GM06990 (cell line): ENCODE measurements at places on chromosomes 3 and 15.

DNA sequence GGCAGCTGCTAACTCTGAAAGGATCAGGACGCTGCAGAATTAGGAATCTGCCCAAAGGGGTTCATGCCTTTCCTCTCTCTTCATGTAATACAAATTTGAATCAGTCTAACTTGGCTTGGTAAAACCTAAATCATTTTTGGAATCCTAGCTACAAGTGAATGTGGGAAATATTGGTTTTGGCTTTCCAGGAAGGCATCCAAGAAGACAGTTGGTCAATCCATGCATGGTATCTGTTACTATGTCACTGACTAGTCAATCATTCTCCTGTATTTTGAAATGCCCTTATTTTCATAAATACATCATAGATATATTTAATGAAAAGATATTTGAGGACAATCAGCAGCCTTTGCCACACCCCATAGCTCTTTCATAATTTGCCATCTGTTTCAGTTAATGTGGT is 7.5 kb upstream of the PLS1 start:
- no peak for DNase-seq

DNA sequence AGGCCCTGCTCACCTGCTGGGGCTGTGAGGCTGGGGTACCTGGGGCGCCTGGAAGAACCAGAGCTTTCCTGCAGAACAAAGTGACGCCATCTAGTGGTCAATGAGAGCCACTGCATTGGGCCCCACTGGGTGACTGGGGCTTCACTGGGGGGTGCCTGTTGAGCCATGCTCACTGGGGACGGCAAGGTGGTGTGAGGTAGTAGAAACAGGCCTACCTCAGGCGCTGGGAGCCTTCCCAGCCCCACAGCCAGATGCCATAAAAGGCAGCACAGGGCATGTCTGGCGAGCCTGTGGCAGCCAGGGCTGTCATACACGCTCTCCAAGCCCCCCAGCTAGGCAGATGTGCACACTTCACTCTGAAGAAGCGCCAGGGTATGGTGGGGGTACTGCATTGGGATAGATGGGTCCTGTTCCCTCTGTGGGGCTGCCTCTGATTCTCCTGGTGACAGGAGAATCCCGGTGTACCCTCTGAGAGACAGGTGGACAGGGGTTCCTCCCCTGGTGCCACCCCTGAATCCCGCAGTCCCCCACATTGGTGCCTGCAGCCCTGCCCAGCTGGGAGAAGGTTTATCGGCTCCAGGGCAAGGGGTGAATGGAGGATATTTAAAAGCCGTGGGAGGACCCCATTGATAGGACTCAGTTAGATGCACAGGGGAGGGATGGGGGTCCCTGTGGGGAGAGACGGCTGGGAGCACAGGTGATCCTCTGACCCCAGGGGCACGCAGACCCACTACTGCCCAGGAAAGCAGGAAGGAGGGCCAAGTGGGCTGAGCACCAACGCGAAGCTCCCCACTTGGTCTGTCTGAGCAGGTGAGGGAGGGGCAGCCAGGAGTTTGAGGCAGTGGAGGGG is 178.8 kb downstream of the NSMCE3 start:
- DNase-seq, result no peak

GRCh38 chr15:82128401-82129148 is 82.8 kb upstream of the MEX3B start:
- DNase-seq, result peak; percentile 22

DNA sequence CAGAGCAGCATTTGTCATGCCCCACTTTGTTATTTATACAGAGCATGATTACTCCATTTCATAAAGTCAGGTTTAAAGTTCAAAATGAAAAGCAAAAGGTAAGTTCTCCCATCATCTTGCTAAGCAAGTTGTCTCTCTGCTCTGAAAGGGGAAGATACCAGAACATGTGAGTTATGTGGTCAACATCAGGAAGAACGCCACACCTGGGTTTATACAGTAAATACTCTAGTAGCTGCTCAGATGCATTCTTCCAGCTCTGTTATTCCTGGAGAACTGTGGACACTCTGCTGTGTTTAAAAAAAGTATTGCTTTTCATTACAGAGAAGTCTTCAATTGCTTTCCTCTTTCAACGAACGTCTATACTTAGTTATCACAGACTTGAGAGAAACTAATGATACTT is 145.7 kb downstream of the PLCL2 start:
- DNase-seq, result no peak

GRCh38 chr3:107117922-107118536 is 259.2 kb upstream of the CCDC54 start:
- DNase-seq, result no peak

GRCh38 chr15:38053776-38054175 is 119.3 kb downstream of the TMCO5A start:
- DNase-seq, result no peak

- no peak for DNase-seq
Measured at GRCh38 chr15:35566991-35567390, 21.0 kb upstream of the DPH6 start.

DNA sequence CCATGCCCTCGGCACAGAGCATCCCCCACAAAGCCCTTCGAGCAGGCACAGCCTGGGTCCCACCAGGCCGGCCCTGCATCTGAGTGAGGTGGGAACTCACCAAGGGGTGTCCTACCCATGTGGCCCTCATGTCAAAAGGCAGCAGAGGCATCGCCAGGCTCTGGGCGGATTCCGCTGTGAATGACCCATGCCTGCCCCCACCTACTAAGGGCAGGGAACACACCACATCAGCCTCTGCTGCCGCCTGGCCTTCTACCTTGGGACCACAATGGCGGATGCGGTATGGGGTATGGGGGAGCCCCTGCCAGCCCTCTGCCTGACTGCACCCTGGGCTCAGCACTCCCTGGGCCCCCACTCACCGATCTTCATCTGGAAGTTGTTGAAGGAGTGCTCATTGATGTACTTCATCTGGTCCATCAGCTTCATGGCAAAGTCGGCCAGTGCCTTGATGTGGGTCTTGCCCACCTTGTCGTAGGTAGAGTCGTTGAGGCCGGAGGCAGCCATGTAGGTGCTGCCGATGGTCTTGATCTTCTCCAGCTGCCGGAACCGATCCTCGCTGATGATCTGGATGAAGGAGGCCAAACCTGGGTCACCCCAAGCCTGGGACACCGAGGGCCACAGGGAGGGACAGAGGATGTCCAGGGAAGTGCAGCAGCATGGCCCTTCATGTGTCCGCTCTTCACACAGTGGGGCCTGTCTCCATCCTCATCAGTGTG is 87.8 kb downstream of the SEC22A start:
- DNase-seq, result no peak

GRCh38 chr3:183381179-183381578 is 47.2 kb downstream of the MCF2L2 start:
- no peak for DNase-seq

DNA sequence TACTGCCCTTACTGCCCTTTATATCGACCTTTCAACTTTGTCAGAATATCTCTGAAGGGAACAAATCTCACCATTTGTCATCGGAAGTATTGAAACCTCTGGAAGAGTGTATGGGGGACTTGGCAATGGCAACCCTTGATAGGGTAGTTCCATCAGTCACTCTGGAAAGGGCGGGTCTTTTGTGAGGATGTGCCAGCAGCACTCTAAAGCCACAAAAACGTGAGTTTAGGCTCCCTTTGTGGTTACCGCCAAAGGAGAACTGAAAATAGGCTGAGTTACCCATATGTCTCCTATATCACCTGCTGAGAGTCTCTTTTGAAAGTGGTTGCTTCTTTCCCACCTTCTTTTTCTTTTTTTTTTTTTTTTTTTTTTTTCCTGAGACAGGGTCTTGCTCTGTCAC is 296.8 kb upstream of the CHRM5 start:
- no peak for DNase-seq

DNA sequence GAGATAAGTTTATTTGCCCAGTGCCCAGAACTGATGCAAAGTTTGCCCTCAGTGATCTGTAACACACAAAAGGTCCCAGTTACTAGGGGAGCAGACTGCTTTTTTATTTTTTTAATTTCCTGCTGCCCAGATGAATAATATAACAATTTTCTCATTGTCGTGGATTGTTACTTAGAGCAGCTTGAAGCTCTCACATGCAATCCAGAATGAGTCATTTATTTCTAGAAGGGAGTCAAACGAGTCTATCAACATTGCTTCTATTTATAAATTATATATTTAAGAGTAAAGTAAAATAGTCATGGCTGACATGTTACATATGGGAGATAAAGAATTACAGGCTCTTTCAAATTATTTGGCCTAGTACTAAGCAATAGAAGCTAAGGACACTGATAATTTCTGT is 41.3 kb downstream of the MEIS2 start:
- DNase-seq, result no peak

- peak; percentile 22 for DNase-seq
Measured at GRCh38 chr3:195542316-195542697, 818 bp downstream of the PPP1R2 start.

GRCh38 chr3:39135170-39135805 is 18.1 kb downstream of the CSRNP1 start:
- DNase-seq, result no peak

- DNase-seq, result no peak
Measured at GRCh38 chr3:184004476-184004875, 13.2 kb downstream of the ABCC5 start.

DNA sequence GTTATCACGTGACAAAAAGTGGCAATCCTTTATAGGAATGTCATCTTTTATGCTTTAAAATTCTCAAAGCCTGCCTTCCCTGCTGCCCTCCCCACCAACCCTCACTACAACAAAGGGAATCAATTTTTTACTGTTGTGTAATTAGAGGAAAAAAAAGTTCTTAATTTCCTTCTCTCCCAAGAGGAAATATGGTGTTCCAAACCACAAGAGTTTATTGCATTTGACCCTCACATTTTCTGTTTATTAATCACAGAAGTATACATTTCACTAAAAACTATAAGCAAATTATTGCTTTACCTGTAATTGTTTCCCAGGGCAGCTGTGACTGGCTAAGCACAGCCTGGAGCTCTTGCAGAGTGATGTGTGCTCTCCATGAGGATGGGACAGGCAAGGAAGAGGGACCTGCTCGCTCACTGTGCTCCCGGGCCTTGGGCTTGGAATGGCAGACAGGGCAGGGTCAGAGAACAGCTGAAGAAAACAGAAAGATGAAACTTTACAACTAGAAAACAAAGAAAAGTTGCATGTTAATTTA is 31.3 kb upstream of the ATP10A start:
- DNase-seq, result no peak

DNA sequence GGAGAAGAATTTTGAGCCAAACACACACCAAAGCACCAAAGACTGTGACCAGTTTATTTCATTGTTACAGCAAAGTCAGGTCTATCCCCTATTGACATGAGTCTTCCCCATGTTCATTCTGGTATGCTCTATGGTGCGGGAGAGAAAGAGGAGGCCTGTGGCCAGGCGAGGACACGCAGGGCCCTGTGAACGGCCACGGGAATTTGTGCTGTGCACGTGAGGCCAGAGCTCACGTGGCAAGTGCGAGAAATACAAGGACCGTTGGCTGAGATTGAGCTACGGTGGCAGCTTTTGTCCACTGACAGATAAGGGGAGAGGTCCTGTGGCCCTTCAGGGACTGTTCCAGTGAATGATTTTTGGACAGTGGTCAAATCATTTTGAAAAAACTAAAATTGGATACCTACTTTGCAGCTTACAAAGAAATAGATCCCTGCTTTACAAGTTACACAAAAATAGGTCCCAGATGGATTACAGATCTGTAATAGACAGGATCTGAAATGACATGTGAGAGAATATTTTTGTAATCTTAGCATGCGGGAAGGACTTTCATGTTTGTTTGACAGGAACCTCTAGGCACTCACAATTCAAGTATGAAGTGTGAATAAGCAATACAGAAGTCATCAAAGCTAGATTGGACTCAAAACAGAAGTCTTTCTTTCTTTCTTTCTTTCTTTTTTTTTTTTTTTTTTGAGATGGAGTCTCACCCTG is 9.2 kb downstream of the ZSCAN2 start:
- no peak for DNase-seq

GRCh38 chr3:37551857-37552256 is 309.8 kb upstream of the CTDSPL start:
- DNase-seq, result no peak

GRCh38 chr15:58224068-58224467 is 85.9 kb downstream of the AQP9 start:
- no peak for DNase-seq

DNA sequence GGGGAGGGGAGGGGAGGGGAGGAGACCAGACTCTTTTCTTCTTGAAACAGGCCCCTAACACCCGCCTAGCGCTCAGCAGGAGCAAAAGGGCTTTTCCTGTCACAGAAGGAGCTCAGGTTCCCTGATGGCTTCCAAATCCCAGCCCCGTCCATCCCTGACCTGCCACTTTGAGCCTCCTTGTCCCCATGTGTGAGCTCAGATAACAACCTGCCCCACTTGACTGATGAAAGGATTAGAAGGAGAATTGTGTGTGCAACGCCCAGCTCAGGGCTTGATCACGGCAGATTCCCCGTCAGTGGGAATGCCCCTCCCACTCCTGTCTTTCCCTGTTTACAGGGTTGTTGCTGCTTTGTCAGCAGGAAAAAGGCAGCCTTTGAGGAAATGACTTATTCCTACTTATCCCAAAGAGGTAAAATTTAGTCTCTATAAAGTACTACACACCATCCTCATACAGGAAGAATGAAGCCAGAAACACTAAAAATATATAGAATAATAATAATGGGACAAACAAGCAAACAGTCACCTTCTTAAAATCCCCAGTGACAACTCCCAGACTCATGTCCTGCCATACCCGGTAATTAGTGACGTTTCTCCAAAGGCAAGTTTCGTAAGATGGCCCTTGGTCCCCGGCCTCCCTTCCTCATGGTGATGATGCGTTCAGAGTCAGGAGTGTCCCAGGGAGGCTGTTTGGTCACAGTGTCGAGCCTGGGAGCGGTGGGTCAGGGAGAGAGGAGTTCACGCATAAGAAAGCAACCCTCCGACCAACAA is 6.1 kb upstream of the LRRC15 start:
- DNase-seq, result no peak

DNA sequence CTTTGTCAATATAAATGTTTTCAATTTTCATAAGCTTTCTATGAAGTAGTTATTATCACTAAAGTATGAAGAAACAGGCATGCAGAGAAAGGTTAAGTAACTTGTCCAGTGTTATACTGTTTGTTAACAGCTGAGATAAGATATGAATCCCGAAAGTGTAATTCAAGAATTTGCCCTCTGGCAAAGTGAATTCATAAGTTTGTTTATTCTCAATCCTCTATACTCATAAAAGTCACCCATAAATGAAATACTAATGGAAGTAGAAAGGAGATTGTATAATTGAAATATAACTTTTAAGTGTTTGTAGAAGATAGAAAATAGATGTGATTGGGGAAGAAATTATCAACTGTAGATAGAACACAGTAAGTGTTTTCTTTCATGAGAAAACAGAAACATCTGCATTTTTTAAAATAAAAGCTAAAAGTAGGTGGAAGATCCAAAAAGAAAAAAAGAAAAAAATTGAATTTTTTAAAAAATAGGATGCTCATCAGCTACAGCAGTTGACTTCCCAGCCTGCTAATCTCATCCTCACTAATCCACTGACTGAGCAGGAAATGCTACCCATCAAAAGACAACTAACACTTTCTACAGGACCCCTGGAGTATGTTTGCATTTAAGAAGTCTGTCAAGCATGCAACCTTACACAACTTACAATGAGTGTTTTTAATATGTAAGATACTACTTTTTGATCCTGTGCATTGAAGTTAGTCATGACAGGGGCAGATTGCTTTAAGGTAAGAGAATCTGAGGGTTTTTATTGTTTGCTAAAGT is 878.1 kb downstream of the SI start:
- no peak for DNase-seq

- DNase-seq, result no peak
Measured at GRCh38 chr15:90413411-90414379, 25.7 kb downstream of the IQGAP1 start.
